ENCODE measurements at places on chromosomes 2 and 18.

GRCh38 chr2:25315316-25315680 is 26.4 kb downstream of the DNMT3A start:
- no peak for DNase-seq

DNA sequence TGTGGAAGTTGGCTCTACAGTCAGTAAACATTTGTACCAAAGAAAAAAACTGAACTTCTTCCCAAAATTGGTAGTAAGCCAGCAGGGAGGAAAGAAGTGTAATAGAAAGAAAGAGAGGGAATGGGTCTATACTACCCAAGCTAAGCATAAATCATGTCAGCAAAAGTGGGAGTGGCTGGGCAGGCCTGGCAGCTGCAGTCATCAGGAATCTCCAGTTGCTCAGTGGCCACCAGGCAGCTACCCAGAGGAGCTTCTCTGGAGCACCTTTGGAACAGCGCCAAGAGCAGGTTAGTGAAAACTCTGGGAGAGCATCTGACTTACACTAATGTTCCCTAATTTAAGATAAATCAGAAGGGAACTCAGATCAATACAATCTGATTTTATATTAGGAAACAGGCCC is 14.3 kb downstream of the FRZB start:
- DNase-seq: no peak

DNA sequence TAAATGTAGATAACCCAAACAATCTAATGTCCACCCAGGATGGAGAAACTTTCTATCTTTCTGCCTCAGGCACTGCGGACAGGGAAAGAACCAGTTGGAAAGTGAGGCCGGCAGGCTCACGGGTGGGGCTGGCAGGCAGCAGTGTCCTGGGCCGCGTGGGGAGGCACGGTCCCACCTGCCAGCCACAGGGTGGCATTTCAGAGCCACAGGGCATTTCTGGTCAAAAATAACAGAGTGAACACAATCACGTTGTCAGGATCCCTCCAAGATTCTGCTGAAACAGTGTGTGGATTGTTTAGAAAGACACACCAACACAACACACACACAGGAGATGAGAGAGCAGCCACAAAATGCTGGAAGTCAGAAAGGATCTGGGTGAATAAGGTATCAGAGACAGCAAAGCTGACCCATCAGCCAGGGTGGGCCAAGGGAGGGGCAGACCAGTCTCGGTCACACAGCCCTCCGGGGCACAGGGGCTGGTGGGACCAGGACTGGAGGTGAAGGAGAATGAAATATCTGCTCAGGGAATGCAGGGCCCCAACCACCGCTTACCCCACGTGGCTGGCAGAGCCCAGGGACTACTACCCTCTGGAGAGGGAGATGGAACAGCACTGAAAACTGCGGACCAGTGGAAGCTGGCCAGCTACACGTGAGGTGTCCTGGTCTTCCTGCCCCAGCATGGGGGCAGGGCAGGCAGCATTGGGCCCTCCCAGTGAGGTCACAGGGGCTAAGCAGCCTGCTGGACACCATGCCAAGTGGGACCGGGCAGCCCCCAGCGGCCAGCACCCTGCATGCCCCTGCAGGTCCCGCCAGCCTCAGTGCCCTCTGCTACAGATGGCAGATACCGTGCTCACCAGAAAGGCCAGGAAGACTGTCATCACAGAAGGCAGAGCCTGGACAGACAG is 173.9 kb downstream of the HDAC4 start:
- DNase-seq: no peak

DNA sequence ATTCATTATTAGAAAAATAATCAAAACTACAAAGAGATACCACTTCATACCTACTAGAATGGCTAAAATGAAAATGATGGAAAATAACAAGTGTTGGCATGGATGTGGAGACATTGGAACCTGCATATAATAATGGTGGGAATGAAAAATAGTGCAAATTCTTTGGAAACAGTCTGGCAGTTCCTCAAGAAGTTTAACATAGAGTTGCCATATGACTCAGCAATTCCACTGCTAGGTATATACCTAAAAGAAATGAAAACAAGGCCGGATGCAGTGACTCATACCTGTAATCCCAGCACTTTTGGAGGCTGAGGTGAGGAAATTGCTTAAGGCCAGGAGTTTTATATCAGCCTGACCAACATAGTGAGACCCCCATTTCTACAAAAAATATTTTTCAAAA is 41.6 kb upstream of the ACYP2 start:
- no peak for DNase-seq

- DNase-seq: no peak
Measured at GRCh38 chr2:23761638-23762037, 165.3 kb downstream of the ATAD2B start.

DNA sequence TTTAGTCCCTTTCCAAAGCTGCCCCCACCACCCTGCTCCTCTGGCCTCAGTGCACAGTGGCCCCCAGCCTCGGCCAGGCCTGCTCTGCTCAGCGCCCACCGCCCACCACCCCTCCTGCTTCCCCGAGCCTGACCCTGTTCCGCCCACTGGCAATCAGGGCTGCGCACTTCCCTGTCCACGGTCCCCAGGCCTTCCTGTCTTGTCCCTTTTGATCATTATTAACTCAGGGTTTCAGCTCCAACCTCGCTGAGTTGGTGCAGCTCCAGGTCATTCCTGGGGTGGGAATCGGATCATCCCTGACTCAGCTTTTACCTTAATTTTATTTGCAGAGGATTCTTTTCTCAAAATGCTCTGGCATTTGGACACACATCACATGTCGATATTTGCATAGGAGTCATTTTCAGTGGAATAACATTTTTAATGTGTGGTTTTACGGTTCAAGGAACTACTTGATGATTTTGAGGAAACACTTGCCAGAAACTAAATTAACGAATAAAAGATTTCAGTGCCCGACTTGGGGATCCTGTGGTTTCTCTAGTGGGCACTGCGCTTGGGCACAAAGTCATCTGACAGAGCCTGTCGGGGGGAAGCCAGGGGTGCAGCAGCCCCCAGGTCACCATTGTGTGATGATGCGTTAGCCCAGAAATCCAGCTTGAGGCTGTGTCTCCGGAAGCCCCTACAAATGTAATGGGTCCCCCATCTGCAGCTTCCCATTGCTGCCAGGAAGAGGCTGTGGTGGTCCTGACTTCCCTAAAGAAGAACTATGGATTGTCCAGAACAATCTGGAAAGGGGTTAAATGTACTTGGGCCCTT is 1.0 kb upstream of the ESPNL start:
- DNase-seq: no peak

- peak; percentile 18 for DNase-seq
Measured at GRCh38 chr2:40455661-40456060, 3.8 kb upstream of the SLC8A1 start.

DNA sequence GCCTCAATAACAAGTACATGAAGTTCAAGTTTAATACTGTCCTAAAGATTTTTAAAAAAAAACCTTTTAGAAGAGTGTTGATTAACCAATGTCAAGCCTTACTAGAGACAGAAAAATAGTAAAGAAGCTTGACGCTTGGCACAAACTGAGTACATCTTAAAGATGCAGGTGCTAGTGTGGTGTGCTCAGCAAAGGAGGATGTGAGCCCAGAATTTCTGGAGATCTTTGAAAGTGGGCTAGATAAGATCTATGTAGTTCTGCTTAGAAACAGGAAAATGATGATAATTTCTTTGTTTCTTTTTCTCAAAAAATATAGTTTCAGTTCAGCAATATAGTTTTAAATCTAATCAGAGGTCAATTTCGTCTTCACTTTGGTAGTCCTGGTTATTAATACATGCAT is 118.3 kb upstream of the KLHL14 start:
- DNase-seq: no peak

DNA sequence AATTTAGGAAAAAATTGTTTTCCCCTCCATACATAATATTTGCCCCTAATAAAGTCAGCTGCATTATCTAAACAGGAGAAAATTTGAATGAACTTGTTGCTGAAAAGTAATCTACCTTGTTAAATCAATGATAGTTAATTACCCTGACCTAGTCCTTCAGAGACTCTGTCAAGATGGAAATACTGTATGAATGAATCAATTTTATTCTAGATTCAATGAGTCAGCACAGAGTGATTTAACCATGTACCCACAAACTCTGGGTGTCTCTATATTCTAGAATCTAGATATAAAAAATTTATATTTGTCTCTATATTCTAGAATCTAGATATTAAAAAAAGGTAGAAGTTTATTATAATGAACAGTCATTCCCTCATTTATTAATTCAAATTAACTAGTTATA is 36.2 kb downstream of the NDUFAF7 start:
- no peak for DNase-seq

- DNase-seq: no peak
Measured at GRCh38 chr2:24814516-24814915, 21.3 kb downstream of the CENPO start.

GRCh38 chr2:67883316-67884087 is 179.3 kb downstream of the C1D start:
- DNase-seq: peak; percentile 10

DNA sequence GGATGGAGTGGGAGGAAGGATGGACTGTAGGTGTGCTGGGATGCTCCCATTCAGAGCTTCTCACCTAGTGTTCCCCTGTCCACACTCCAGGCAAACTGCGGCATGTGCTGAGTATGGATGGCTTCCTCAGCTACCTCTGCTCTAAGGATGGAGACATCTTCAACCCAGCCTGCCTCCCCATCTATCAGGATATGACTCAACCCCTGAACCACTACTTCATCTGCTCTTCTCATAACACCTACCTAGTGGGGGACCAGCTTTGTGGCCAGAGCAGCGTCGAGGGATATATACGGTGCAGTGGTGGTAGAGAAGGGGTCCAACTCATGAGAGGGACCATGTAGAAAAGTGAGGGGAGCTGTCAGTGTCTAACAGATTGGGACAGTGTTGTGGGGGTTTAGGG is 20.2 kb downstream of the PLCD4 start:
- DNase-seq: no peak

DNA sequence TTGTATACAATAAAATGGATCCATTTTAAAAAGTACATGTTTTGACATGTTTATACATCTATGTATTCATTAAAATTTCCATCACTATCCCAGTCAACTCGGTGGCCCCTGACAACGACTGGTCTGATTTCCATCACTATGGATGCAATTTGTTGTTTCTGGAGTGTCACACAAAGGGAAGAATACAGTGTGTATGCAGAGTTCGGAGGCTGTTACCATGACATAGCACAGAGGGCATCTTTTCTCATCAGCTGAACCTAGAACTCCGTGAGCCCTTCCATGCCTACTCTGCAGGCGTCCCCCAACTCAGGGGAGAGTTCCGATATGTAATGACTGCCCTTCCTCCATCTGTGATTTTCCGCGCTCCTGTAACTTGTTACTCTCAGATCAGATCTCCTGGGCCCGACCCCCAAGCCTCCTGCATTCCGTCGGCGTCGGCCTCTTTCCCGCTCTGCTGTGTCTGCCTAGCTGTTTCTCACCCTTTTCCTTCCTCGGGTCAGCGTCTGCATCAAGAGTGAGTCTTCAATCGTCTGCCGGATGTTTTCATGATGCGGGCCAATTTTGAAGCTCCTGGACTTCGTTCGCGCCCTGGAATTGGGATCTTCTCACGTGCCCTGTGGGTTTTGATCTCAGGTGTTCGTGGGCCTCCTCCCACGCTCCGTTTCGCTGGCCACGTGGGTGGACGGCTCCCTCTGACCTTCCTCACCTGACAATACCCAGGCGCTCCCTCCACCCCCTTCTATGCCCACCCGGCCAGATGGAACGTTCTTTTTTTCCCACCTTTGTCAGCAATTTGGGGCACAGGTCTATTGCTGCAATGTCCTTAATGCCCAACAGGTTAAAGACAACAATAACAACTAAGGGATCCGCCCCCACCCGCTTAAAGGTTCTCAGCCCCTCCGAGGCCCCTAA is 161.0 kb downstream of the TWIST2 start:
- DNase-seq: no peak

Measured in transverse colon (tissue), 4 donors.